ENCODE measurements at places on chromosomes 11 and 22.
A peak's percentile ranks its signal among the peaks of the same experiment; 100 is the strongest.

DNA sequence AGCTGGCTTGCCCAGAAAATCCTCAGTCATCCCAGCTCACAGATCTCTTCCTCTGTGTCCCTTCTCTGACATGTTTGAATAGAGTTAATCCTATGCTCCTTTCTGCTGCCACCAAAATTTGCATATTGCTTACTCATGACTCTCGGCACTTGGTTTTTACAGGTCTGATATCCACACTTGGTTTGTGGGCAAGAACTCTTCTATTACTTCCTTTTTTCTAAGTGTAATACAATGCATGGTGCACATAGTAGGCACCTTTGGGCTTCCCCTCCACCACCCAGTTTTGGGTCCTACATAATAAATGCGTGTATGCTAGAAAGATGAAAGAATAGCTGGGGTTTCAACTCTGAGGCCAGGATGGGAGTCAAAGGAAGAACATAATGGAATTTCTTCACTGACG lies 69.7 kb upstream of the GRK3 start:
- DNase-seq: no peak

GRCh38 chr11:2193099-2193887 lies 21.7 kb upstream of the TH start:
- DNase-seq: no peak

DNA sequence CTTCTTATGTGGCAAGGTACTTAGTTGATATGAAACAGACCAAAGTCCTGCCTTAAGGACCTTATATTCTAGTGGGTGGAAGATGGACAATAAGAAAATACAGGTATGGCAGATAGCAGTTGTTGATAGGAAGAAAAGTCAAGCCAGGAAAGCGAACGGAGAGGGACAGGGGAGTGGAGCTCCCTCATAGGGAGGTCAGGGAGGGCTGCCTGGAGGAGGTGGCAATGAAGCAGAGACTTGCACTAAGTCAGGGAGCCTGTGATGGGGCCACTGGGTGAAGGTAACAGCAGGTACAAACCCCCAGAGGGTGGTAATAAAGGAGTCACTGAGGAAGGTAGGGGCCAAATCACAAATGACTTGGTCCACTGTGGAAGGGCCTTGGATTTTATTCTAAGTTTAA lies 65.3 kb downstream of the ABTB2 start:
- no peak for DNase-seq

DNA sequence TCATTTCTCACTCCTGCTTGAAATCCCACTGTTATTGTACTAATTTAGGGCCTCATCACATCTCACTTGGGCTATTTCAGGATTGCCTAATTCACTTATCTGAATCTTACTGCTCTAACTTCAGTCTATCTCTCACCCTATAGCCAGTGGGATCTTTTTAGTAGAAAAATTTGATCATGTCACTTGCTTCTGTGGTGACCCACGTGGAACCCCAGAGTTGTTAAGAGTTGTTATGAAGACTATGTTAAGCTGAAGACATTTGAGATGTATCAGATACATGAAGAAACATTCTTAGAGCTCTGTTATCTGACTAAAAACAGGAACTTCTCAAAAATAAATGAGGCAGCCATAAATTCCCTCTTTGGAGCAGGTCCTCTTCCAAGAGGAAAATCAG lies 1375.6 kb upstream of the TENM4 start:
- no peak for DNase-seq

- no peak for DNase-seq
These were observed 22.9 kb downstream of the TMEM123 start for GRCh38 chr11:102429691-102430090.

GRCh38 chr11:65184146-65184545 lies 2.4 kb downstream of the CAPN1 start:
- no peak for DNase-seq

GRCh38 chr11:477052-477715 lies 27.1 kb downstream of the PTDSS2 start:
- no peak for DNase-seq

DNA sequence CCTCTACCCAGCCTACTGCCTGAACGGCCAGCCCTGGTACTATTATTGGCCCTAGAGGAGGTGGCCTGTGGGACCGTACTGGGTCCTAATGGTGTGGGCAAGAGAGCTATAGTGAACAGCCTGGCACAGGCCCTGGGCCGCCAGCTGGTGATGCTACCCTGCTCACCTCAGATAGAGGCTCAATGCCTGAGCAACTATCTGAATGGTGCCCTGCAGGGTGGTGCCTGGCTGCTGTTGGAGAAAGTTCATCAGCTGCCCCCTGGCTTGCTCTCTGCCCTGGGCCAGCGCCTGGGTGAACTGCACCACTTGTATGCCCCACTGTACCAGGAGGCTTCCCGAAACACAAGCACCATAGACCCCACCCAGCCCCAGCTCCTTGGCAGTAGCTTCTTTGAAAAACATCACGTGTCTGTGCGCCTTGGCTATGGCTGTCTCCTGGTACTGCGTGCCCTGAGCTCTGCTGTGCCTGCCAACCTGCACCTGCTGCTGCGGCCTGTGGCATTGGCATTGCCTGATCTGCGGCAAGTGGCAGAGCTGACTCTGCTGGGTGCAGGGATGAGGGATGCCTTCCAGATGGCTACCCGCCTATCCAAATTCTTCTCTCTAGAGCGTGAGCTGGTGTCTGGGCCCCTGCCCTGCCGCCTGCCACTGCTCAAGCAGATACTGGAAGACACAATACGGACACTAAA lies 49.0 kb downstream of the DNHD1 start:
- DNase-seq: no peak

DNA sequence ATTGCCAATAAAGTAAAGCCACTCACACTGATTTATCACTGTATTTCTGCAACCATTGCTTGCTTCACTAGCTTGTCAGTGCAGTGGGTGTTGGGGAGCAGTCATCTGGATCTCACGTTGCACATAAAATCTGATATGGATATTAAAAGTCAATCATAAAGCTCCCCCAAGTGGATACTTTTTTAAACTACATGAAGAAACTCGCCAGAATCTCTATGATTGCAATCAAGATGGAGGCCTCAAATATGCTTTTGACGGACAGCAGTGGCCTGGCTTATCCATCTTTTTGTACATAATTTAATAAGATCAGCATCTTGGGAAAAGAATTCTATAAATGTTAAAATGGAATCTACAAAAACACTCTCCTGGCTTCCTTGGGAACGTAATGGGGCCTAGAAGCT lies 137.7 kb downstream of the WT1 start:
- DNase-seq: no peak

DNA sequence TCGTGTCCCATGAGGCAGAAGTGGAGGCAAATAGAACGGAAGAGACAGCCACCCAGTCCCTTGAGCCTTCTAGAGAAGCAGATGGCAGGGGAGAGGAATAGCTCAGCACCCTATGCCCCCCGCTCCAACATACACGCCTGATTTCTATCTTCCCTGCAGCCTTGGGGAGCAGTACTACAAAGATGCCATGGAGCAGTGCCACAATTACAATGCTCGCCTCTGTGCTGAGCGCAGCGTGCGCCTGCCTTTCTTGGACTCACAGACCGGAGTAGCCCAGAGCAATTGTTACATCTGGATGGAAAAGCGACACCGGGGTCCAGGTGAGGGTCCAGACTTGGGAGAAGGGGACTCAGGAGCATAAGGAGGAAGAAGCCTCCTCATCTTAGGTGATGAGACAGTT lies 6.6 kb downstream of the DPF2 start:
- no peak for DNase-seq

DNA sequence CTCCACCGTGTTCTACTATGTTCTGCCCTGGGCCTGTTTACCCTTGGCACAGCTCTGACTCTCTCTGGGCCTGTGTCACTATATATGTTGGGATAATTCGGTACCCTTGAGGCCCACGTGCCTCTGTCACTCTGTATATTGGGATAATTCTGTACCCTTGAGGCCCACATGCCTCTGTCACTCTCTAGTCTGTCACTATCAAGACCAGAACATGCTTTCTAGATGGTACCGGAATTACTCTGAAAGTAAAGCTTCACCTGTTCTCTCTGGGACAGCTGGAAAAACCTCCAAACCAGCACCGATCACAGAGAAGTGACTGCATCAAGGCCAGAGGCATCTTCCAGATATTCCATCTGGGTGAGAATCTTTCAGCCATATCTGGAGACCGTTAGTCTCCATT lies 9.3 kb upstream of the FCHSD2 start:
- no peak for DNase-seq

DNA sequence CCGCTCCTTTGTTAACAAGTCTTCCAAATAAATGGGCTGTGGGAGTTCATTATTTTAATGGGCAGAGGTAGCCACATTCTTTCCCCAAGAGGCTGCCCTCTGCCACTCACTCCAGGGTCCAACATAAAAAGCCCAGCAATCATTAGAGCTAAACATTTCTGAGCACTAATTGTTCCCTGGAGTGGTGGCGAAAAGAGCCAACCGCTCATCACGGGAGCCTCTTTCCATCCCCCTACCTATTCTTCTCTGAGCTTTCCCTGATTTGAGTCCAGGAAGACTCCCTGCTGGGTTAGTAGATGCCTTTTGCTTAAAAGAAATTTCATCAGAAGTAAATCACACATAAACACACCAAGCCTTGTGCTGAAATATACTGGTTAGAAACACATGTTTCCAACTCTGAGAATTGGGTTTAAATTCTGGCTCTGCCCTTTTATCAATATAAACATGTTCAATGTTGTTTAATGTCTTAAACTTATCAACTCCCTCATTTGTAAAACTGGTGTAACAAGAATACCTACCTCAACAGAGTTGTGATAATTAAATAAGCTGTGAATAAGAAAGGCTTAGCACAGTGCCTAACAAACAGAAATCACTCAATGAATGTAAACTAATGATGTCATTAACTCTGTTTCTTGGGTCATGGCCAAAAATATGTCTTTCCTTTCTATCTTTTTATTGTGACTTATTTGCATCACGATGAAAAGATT lies at the start of gene OR5A2:
Gene OR5A2, minus strand, starts transcription at position 53 of the 707 bp plus-strand sequence. CDS start 3,460 bp downstream, outside the sequence.
- DNase-seq: no peak

DNA sequence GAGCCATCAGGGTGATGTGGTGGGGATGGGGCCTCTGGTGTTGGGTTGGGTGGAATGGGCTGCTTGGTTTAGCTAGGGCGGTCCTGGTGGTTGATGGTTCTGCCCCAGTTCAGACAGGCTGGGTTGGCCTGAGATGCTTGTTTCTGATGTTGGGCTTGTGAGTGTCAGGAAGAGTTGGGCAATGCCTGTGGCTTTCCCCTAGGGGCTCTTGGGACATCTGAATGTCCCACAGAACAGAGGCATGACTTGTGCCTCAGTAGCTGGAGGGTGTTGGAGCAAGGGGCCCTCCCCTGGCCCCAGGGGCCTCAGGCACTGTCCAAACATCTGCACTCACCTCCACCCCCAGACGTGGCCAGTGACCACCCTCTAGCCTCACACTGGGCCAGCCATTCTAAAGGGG lies 14.0 kb upstream of the CTSD start:
- no peak for DNase-seq

- no peak for DNase-seq
These were observed 380.5 kb downstream of the SHANK2 start for GRCh38 chr11:70871881-70872280.

GRCh38 chr22:45574069-45574703 lies 71.5 kb downstream of the FBLN1 start:
- DNase-seq: no peak

DNA sequence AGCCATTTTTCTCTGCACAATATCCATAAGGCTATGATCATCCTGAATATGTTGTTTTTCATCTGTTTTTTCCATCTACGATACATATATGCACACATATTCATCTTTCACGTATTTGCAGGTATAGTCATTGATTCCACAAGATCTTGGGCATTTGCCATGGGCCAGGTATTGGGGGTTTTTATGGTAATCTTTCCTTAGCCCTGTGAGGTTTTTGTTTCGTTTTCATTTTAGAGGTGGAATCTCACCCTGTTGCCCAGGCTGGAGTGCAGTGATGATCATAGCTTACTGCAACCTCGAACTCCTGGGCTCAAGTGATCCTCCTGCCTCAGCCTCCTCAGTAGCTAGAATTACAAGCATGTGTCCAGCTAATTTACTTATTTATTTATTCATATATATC lies 20.0 kb downstream of the CD6 start:
- no peak for DNase-seq

GRCh38 chr22:19291580-19292457 lies at the start of gene CLTCL1:
Gene CLTCL1 (minus strand): TSS chr22:19291719. CDS start chr22:19291641, 78 bp downstream.
- DNase-seq: peak; percentile 41

- no peak for DNase-seq
These were observed 71.2 kb downstream of the ZBTB16 start for GRCh38 chr11:114130629-114131277.
